ENCODE measurements at places on chromosomes 2 and 18.

DNA sequence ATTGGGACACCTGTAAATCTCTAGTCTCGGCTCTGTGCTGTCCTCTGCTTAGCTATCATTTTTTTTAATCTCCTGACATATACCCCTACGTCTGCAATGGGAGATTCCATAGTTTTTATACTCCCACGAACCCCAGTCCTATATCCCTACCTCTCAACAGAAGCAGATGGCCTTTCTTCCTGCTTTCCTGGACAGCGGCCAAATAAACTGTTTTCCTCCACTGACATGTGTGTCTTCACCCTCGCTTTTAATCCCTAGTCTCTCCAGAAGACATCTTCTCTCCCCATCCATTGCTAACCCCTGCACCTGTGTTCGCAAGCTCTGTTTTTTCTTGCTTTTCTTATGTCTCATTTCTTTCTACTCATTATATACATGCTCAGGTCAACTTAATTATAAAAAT, 395.4 kb downstream of the EPHA4 start:
- DNase-seq: no peak

DNA sequence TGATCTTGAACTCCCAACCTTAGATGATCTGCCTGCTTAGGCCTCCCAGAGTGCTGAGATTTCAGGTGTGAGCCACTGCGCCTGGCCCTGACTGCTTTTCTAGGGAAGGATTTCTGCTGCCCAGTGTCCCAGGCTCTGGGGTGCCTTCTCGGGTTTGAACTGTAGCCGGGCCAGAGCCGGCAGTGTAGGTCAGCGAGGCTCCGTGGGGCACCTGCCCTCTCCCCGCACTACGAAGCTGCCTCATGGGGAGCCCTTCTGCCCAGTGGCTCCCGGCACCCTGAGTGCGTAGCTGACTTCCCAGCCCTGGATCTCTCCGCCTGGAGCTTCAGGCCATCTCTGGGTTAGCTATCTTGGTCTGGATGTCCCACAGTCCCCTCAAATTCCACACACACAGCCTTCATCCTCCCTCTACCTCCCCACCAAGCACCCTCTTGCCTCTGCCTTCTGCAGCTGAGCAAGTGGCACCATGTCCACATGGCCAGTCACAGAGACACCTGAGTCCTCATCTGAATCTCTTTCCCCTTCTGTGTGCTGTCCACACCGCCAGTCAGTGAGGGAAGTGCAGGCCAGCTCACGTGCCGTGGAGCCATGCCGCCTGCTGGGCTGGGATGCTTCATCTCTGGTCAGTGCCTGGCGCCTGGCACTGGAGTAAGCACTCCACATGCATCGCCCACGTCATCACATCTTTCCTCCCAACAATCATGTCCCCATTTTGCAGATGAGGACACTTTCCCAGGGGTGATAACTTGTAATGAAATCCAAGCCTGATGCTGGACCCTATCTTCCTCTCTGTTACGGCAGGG, 69.2 kb downstream of the EDAR start:
- no peak for DNase-seq

GRCh38 chr2:23127465-23127864, 257.5 kb upstream of the KLHL29 start:
- DNase-seq: no peak

DNA sequence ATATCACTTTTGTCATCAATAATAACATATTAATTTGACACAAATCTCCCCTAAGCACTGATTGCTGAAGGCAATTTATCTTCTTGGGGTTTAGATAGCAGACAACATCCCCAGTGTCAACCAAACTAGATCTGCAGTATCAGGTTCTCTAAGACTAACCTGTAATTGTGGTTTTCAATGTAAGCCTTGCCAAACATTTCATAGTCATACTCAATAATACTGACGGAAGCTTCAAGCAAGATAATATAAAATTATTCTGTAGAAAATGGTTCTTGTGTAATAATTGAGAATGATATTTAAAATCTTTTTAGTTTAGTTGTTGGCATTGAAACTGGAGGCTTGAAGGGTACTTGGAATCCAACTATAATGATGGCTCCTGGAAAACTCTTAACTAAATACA, 186.3 kb downstream of the RIT2 start:
- no peak for DNase-seq

DNA sequence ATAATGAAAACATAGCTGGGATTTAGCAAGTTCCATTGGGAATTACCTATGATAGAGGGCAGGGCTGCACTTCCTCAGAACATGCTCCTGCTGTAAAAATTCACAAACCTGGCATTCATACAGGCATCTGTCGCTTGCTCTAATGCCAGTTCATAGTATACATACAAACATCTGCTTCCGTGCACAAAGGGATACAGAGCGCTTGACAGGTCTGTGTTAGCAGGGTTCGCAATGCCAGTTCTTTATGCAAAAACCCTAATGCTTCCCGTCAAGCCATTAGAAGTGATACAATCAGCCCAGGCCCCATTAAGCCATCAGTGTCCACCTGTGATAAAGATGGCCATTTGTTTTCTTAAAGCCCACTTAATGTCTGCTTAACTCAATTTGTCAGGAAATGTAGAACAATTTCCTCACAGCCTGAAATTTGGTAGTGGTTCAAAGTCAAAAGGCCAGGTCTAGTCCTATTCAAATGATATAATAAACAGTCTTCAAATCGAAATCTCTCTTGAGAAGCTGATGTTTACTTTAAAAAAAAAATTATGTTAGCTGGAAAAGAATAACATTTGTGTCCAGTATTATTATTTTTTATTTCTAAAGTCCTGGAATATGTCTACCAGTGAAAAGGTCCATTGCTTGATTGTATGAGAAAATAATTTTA, 556.3 kb downstream of the ARHGAP15 start:
- no peak for DNase-seq

- DNase-seq: no peak
Measured at GRCh38 chr2:114724454-114724853, 282.0 kb downstream of the DPP10 start.

DNA sequence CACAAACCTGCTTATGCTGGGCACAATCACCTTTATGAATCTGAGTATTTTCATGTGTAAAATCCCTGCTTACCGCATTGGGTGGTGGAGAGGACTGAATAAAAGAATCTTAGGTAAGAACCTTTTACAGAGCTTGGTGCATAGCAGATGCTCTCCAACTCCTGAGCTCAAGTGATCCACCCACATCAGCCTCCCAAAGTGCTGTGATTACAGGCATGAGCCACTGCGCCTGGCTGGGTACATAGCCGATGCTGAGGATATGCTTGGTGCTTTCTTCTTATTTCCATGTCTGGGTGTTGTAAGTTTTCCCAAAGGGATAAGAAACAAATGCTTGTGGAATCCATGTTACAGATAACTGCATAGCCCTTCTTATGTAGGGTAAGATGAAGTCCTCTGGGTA, 244.3 kb upstream of the PXDN start:
- no peak for DNase-seq

DNA sequence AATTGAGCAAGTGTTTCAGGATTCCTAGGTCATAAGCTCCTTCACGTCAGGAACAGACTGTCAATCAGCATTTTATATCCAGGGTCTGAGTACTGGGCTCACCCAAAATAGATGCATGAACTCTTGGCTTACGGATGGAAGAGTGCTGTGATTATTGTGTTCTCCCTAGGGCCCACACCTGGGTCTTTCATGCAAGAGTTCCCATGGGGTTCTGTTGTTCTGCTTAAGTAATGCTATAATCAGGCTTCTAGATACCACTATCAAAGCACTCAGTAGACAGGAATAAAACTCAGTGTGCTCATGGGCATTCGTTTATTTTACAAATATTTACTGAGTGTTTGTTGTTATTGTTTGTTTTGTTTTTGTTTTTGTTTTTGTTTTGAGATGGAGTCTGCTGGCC, 46.4 kb upstream of the PMAIP1 start:
- no peak for DNase-seq

- no peak for DNase-seq
Measured at GRCh38 chr2:85257970-85258605, 69.7 kb downstream of the TGOLN2 start.

- DNase-seq: no peak
Measured at GRCh38 chr2:107595285-107595684, 231.4 kb upstream of the RGPD4 start.

DNA sequence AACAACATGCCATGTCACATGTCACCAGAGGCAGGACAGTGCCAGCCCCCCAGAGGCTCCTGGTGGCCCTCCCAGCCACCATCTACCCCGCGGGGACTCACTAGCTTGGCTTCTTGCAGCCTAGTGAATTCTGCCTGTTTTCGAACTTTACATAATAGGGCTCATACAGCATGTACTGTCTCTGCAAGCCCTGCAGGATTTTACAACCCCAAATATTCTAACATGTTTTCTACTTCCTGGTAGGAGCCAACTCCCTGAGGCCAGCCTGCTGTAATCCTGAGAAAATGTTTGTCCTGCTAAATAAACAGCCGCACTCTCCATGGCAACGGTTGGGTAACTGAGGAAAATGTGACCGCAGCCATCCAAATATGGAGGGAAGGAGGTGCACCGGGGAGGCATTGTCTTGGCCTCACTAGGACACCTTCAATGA, 2.7 kb downstream of the PER2 start:
- DNase-seq: no peak

GRCh38 chr18:48468151-48468550, 59.0 kb upstream of the ZBTB7C start:
- no peak for DNase-seq

DNA sequence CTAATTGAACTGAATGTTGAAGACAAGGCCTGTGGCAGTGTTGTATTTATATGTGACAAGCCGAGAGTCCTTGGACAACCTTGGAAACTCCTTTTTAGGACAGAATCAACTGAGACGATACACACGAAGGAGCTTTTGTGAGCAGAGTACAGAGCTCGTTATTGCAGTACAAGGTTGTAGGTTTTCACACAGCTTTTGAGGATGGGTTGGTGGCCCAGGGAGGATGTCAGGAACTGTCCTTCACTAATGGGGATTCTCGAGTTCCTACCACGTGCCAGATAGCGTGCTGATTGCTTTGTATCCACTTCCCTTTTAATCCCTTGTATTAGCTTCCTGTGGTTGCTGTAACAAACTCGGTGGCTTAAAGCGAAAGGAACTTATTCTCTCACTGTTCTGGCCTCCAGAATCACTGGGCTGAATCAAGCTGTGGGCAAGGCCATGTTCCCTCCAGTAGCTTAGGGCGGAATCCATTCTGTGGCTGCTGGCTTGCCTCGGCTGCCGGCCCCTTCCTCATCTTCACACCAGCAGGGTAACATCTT, 20.2 kb downstream of the INPP4A start:
- no peak for DNase-seq

- DNase-seq: no peak
Measured at GRCh38 chr2:69043736-69044400, 30.9 kb downstream of the ANTXR1 start.

- no peak for DNase-seq
Measured at GRCh38 chr2:9332136-9332852, 91.0 kb downstream of the ITGB1BP1 start.

GRCh38 chr2:118300832-118301231, 212.6 kb downstream of the INSIG2 start:
- DNase-seq: no peak

DNA sequence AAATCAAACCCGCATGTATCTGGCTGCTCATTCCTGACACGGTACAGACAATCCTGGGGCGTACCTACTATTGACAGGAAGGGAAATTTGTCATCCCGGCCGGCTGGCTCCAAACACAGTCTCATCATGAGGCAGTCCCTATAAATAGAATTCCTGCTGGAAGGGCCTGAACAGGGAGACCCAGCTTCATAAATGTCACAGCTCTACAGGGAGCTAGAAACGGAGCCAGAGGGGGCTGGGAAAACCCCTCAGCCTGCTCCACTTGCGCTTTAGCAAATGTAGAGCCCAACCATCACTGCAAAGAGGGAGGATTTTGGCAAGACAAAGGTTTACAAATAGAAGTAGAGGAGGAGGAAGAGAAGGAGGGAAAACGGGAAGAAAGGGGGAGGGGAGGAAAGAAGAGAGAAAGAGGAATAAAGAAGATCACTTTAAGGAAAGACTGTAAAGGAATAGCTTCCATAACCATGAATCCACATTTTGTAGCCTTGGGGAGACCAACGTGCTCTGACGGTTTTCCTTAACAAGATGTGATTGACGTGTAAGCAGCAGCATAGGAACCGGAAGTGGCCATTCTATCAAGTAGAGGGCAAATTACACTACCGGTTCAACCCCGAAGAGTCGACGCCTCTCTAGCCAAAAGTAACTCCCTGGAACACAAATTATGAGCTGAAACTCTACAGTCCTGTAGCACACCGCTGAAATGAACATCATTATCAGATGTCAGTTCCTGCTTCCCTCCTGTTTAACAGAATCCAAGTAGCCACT, 56.8 kb upstream of the TTN start:
- no peak for DNase-seq

DNA sequence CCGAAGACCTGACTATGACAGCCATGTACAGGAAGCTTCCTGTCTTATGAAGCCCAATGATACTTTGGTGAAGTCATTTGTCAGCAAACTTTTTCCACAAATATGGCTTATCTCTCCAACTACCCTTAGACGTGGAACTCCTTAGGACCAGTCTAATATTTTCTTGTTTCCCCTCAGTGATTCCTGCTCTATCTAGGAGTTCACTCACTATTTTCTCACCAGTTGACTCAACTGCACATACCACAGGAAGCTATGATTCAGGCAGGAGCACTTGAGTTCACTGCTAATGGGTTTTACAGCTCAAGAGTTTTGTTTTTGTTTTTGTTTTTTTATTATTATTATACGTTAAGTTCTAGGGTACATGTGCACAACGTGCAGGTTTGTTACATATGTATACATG, 109.3 kb downstream of the ANTXR1 start:
- no peak for DNase-seq

- no peak for DNase-seq
Measured at GRCh38 chr2:99880964-99881294, 261.5 kb downstream of the AFF3 start.

- DNase-seq: no peak
Measured at GRCh38 chr2:185802926-185803325, 64.3 kb downstream of the FSIP2 start.

- DNase-seq: no peak
Measured at GRCh38 chr2:88651646-88652045, 24.4 kb upstream of the EIF2AK3 start.

DNA sequence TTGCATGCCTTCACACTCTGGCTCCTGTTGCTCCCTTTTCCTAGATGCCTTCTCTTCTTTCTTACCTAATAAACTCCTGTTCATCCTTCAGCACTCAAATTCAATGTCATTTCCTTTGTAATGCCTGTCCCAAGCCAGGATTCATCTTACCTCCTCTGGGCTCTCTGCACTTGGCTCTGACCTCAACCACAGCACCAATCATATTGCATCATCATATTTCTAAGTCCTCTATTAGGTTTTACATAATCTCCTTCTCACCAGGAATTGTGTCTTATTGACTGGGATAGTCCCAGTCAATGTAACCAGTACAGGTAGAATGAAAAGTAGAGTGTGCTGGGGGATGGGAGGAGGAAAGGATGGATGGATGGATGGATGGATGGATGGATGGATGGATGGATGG, 187.1 kb downstream of the NRP2 start:
- no peak for DNase-seq

GRCh38 chr2:72864500-72864899, 22.7 kb upstream of the SPR start:
- DNase-seq: no peak

GRCh38 chr2:144152817-144153271, 367.1 kb downstream of the ZEB2 start:
- DNase-seq: no peak
